ENCODE measurements at places on chromosomes 13 and 19.

- DNase-seq, result no peak
Measured at GRCh38 chr13:51549050-51549449, 35.2 kb upstream of the WDFY2 start.

DNA sequence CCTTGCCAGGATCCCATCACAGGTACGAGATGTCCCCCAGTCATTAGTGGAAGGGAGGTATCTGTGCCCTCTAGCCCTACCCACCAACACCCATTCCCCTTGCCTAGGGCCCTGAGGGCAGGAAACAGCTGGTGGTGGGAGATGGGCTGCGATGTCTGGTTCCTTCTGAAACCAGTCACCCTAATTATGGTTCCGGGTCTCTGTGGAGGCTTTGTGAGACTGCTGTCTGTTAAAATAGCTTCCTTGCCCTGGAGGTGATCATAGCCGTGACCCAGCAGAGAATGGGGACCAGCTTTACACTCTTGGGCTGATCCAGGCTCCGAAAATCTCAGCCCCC is 5.5 kb downstream of the ALDH16A1 start:
- DNase-seq, result no peak

DNA sequence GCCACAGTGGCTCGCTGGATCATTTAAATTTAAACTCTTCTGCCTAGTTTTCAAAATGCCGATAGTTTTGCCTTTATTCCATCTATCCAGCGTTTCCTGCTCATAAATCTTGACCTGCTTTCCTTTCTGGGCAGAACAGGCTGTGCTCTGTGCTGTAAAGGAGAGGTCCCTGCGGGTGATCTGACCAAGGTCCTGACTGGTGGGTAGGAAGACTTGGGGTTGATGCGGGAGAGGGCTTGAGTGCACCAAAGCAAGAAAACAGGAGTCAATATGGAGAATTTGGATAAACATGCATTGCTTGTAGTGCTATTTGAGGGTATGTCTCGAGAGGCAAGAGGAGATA is 533.6 kb downstream of the MYO16 start:
- DNase-seq, result peak; percentile 30

DNA sequence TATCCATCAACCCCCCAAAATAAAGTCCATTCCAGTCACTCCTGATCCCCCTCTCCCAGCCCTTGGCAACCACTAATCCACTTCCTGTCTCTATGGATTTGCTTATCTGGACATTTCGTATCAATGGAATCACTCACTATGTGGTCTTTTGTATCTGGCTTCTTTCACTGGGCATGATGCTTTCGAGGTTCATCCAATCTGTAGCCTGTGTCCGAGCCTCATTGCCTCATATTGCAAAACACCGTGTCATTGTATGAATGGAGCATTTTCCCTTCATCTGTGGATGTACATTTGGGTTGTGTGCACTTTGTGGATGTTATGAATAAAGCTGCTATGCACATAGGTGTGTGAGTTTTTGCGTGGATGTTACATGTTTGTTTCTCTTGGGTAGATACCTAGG is 1.4 kb upstream of the FZR1 start:
- DNase-seq, result no peak

GRCh38 chr19:33727331-33727998 is 69.2 kb upstream of the KCTD15 start:
- DNase-seq, result no peak

- DNase-seq, result peak; percentile 92
Measured at GRCh38 chr19:46731007-46731501, 14.1 kb upstream of the PRKD2 start.

GRCh38 chr13:46053162-46054012 is 841 bp upstream of the ZC3H13 start:
- DNase-seq, result no peak

- DNase-seq, result no peak
Measured at GRCh38 chr13:27635266-27635665, 13.6 kb downstream of the POLR1D start.

DNA sequence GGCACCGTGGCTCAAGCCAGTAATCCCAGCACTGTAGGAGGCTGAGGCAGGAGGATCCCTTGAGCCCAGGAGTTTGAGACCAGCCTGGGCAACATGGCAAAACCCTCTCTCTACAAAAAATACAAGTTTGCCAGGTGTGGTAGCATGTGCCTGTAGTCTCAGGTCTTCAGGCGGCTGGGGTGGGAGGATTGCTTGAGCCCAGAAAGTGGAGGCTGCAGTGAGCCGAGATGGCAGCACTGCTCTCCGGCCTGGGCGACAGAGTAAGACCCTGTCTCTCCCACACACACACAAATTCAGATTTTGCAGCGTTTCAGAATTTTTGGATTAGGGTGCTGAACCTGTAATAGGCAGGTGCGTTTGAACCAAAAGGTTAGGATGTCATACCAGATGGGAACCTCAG is 2.2 kb downstream of the RPS11 start:
- DNase-seq, result no peak

GRCh38 chr19:48842789-48843162 is 6.5 kb upstream of the HSD17B14 start:
- DNase-seq, result peak; percentile 63

GRCh38 chr13:26983543-26984320 is 187.9 kb downstream of the USP12 start:
- DNase-seq, result peak; percentile 39

- no peak for DNase-seq
Measured at GRCh38 chr13:94588541-94588940, 7.4 kb downstream of the TGDS start.

DNA sequence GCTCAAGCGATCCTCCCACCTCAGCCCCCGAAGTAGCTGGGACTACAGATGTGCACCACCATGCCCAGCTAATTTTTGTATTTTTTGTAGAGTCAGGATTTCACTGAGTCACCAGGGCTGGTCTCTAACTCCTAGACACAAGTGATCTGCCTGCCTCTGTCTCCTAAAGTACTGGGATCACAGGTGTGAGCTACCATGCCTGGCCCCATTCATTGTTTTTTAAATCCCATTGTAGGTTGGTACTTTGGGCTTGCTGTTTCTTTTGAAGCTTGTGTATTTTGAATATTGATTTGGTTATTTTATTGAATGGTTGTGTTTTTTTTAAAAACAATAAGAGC is 26.7 kb downstream of the ZMYM2 start:
- DNase-seq, result peak; percentile 31

DNA sequence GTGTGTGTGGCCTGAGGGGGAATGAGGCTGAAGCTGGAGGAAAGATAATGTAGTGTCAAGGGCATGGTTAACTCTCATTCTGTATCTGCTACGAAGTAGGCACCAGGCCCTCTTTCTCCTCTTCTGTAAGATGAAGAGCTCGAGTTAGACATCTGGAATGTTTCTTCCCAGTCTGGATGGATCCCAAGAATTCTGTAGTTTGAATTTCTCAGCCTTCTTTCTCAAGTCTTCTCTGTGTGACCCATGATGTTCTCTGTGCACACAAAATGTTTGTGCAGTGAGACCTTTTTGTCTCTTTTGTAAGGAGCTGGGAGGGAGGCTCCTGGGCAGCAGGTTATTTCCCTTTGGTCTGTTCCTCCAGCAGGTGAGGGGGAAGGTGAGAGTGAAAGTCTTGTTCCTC is 13.7 kb downstream of the FGF9 start:
- DNase-seq, result peak; percentile 54

DNA sequence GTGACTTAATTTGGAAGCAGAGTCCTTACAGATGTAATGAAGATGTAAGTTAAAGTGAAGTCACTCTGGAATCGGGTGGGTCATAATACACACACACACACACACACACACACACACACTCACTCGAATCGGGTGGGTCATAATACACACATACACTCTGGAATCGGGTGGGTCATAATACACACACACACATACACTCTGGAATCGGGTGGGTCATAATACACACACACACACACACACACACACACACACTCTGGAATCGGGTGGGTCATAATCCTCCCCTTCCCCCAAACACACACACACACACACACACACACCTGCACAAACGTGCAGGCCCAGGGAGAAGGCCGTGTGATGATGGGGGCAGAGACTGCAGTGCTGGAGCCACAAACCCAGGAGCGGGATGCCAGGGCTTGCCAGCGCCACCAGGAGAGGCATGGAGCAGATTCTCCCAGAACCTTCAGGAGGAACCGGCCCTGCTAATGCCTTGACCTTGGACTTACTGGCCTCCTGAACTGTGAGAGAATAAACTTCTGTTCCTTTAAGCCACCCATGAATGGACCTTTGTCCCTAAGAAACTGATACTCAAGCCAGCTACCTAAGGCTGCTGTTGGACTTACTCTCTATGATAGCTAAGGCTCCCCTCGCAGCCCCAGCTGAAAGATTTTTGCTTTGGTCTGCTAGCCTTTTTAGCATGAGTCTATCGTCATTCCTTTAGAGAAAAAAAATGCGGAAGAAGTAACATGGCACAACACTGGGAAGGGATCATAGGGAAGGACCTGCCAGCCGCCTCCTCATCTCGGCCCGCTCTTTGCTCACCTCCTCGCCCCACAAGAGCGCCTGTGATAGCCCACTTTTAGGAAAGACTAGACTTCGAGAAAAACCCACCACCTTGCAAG is 136.2 kb upstream of the RNF113B start:
- DNase-seq, result no peak

DNA sequence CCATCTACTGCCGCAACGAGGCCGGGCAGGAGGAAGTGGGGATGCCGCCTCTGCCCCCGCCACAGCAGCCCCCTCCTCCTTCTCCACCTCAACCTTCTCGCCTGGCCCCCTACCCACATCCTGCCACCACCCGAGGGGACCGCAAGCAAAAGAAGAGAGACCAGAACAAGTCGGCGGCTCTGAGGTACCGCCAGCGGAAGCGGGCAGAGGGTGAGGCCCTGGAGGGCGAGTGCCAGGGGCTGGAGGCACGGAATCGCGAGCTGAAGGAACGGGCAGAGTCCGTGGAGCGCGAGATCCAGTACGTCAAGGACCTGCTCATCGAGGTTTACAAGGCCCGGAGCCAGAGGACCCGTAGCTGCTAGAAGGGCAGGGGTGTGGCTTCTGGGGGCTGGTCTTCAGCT is 3.4 kb upstream of the NUP62 start:
- DNase-seq, result no peak

- no peak for DNase-seq
Measured at GRCh38 chr13:102879793-102880499, 34.1 kb downstream of the ERCC5 start.

GRCh38 chr19:41426116-41426841 is 895 bp downstream of the B3GNT8 start:
- DNase-seq, result peak; percentile 10

- DNase-seq, result no peak
Measured at GRCh38 chr13:43872181-43872580, 7.4 kb downstream of the CCDC122 start.

GRCh38 chr19:55027472-55028337 is 10.4 kb downstream of the GP6 start:
- DNase-seq, result peak; percentile 22

GRCh38 chr19:6489278-6490061 is 7.9 kb upstream of the DENND1C start:
- DNase-seq, result no peak

DNA sequence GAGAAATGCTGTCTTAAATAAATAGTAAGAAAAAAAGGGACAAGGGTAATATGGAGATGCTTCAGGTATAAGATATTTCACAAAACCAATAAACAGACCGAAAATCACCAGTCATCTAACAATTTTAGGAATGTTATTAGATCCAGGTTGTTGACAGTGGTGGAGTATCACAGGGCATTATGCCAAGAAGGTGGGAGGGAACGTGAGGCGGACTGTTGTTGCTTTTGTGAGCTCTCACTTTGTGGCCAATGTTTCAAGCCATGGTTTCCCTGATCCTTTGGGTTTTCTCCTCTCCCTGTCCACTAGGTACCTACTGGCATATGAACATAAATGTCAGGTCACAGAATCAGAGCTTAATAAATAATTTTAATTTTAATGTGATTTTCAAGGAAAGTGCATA is 790.3 kb upstream of the SLITRK1 start:
- no peak for DNase-seq

GRCh38 chr13:83211301-83211700 is 671.0 kb downstream of the SLITRK1 start:
- peak; percentile 62 for DNase-seq

GRCh38 chr13:37596805-37597204 is 1.8 kb downstream of the POSTN start:
- no peak for DNase-seq

DNA sequence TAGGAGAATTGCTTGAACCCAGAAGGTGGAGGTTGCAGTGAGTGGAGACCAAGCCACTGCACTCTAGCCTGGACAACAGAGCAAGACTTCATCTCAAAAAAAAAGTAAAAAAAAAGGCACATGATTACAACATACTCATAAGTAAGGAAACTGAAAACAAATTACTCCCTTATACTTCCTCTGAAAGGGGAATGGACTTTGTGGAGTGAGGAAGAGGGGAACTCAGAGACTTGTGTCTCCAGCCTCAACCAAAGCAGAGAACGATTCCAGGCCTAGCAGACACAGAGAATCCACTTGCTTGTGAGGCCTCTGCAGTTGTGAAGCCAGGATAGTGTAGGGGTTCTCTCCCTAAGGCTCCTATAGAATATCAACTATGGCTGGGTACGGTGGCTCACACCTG is 4.3 kb upstream of the LATS2 start:
- DNase-seq, result no peak

- no peak for DNase-seq
Measured at GRCh38 chr13:93715866-93716265, 489.3 kb downstream of the GPC6 start.

DNA sequence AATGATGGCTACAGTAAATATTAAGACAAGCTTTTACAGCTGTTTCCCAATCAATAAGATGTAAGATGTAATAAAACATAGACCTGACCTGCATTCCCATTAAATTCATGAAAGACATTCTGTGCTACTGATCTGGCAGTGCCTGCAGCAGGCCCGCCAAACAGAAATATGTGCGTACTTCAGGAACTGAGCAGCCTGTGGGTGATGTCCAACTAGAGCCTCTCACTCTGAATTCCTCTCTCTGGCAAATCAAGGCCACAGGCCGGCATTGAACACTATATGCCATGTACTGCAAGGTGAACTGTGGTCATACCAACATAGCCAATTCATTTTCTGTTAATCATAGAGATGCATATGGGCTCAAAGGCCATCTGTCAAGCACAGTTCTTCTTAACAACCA is 17.8 kb downstream of the SHISA2 start:
- DNase-seq, result no peak

- peak; percentile 41 for DNase-seq
Measured at GRCh38 chr13:89695343-89696257, 1651.9 kb upstream of the MIR17HG start.

DNA sequence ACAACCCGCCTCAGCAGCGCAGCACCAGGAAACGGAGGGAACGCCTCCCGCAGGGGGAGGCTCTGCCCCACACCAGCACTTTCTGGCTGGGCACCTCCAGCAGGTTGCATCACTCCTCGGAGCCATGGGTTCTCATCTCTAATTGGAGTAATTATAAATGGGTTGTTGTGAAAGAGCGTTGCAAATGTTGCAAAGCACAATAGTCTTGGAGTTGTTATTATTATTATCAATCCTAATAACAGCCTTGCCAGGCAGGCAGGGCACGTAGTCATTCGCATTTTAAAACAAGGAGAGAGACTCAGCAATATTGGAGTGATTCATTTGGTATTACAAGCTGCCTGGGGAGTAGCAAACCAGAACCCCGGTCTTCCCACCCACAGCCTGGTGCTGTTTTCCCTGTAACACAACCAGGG is 108.6 kb upstream of the GJB6 start:
- peak; percentile 81 for DNase-seq
